ENCODE measurements at places on chromosomes 3 and 15.

DNA sequence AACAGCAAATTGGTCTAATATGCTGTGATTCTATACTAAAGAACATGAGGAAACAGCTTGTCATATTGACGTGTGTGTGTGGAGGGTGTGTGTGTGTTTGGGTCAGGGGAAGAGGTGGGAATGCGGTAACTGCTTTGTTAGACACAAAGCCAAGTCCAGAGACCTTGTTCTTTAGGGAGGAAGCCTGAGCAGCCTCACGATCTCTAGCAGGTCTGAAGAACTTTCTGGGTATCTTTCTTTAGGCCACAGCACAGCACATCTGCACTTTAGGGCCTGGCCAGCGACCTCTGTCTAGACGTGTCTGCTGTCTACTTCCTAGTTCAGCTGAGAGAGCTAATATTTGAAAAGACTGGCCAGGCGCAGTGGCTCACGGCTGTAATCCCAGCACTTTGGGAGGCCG, 220.0 kb upstream of the TPRG1 start:
- DNase-seq = no peak

- no peak for DNase-seq
Measured at GRCh38 chr15:62617741-62618140, 424.8 kb upstream of the TPM1 start.

DNA sequence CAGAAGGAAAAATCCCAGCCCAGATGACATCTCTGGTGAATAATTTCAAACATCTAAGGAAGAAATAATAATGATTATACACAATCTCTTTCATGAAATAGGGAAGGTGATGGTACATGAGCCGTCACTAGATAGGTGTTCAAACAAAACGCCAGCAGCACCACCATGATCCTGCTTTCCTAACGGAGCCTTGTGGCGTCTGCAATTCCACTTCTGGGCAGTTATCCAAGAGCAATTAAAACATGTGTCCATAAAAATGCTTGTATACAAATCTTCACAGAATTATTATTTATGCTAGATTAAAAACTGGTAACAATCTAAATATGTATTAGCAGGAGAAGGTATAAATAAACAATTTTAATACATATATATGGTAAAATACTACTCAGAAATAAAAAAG, 33.7 kb downstream of the RTP4 start:
- no peak for DNase-seq

- DNase-seq = no peak
Measured at GRCh38 chr3:53231532-53232511, 24.0 kb downstream of the TKT start.

DNA sequence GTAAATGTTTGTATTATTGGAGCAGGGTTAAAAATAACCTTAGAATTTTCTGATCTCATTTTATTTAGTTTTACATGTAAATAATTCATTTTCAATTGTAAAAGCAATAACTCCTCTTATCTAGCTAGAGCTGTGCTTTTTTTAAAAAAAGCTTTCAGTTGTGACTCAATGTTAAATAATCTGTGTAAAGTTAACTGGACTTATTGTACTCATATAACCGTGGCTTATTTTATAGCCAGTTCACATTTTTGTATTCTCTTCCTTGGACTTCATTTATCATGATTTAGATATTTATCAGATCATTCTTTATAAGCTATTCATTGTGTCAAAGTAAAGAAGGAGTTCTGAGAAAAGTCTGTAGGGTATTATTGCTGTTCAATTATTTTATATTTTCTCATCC, 435.6 kb downstream of the CADM2 start:
- DNase-seq = no peak

- no peak for DNase-seq
Measured at GRCh38 chr3:130374033-130374432, 28.6 kb downstream of the COL6A5 start.

All from AG04449 (cell line).